ENCODE measurements at places on chromosomes 2 and 18.

DNA sequence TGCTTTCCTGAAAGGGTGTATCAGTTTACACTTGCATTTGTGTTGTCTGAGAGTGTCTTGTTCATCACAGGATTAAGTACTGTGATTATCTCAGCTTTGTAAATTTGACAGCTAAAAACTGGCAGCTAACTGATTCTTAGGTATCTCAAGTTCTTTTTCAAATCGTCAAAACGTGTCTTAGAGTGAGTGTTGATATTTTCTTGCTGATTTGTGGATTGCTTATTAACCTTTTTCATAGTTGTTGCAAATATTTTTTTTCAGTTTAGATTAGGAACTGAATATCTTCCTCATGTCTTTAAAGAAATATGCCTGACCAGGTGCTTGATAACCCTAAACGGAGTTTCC lies 41.9 kb downstream of the LRRFIP1 start:
- no peak for DNase-seq

DNA sequence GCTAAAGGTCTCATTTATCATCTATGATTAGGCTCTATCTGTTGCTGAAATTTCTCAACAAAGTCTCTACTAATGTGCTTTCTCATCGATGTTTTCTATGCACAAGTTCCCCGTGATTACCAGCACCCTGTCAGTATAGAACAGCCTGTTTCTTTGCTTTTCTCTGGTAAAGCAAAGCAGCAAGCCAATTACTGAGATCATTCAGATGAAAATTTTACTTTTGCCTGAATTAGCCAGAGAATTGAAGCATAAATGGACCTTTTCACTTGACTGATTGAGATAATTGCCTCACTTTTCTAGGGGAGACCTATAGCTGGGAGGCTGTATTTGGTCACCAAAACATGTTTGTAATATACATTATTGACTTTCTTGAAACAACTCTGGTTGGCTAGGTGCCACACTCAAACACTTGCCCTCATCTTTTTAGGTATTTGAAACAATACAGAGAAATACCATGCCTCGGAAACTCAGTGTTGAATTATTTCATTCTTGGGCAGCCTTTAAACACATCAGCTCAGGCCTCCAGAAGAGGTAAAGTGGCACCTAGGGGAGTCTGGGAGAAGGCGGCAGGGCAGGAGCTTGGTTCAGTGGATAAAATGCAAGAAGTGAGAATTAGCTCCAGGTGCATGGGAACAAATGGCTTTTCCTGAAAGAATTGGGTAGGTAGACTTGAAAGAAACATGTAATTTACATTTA lies 96.2 kb downstream of the GALNT3 start:
- no peak for DNase-seq

GRCh38 chr2:200252265-200253067 lies 54.0 kb upstream of the SPATS2L start:
- DNase-seq, result no peak

DNA sequence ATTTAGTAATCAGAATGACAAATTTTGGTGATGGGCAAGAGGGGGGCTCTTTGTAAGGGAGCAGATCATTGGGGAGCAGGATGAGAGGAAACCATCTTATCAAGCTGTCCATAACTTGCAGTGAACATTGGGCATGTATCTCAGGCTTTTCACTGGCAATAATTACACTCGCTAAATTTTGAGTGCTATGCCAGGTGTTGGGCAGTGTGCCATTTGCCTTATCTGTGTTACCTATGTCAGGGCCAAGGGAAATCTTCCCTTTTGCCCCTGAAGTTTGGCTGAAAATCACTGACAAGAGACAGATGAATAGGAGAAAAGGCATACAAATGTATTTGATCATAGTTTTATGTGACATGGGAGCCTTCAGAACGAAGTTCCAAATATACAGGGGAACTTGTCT lies 39.0 kb downstream of the NOSTRIN start:
- DNase-seq, result no peak

GRCh38 chr2:5818961-5819600 lies 126.9 kb downstream of the SOX11 start:
- DNase-seq, result no peak

- DNase-seq, result no peak
These were observed 13.7 kb downstream of the TET3 start for GRCh38 chr2:73998451-73998850.
